ENCODE measurements at places on chromosomes 2 and 18. TPM values are rescaled to one million over a fixed set of nuclear protein-coding genes. Genes with fewer than 3 reads are reported as not detected.

The SNORC gene
- total RNA-seq = under 0.01 TPM

The RFX8 gene
- total RNA-seq = not detected

DNA sequence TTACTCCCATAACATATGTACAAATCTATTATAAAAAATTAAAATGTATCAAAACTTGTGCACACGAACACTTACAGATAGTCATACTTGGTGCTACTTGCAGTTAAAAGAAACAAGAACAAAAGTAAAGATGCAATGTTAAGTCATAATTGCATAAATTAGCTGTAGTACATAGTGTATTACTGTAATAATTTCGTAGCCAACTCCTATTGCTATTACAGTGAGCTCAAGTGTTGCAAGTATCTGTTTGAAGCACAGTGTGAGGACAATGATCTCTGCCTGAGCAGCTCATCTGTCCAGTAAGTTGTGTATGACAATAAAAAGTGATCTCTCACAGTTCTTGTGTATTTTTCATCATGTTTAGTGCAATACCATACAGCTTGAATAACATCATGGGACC lies 7.5 kb upstream of the SERPINB13 start:
- DNase-seq = no peak

- DNase-seq = no peak
Observed at GRCh38 chr2:151999053-151999452, 99.8 kb downstream of the CACNB4 start.
